ENCODE measurements at places on chromosomes 1 and 21. TPM values are rescaled to one million over a fixed set of nuclear protein-coding genes. Genes with fewer than 3 reads are reported as not detected.

DNA sequence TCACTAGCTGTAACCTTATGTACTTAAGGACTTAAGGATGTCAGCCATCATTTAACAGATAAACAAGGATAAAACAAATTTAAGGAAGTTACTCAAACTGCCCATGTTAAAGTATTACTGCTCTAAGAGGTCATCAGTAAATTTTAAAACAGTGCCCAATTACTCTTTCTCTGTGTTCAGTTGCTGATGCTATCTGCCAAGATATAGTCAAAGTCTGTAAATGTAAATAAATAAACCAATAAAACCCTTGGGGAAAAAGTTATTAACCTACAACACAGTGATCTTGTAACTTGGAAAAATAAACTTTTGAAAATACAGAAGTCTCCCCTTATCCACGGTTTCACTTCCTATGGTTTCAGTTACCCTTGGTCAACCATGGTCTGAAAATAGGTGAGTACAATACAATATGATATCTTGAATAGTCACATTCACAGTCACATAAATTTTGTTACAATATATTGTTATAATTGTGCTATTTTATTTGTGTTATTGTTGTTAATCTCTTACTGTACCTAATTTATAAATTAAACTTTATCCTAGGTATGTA is 501.8 kb downstream of the LMO4 start:
- no peak overlapping the region for H3K4me3 ChIP-seq
- H3K27me3 ChIP-seq: peaks cover 7% of the 10 kb centered on the region
- H3K27ac ChIP-seq: no peak overlapping the region
- no peaks in the 10 kb centered on the region for H3K36me3 ChIP-seq

GRCh38 chr1:24507405-24507804 is 4.8 kb downstream of the RCAN3 start:
- no peak for DNase-seq
- peaks cover 66% of the 10 kb centered on the region for H3K4me1 ChIP-seq
- H3K4me3 ChIP-seq: peak overlapping the region; percentile 71
- no peaks in the 10 kb centered on the region for H3K27me3 ChIP-seq

Gene OR2M4
- not detected for total RNA-seq

Gene RPTN
- total RNA-seq: not detected

- no peak overlapping the region for H3K27ac ChIP-seq
- H3K27me3 ChIP-seq: no peaks in the 10 kb centered on the region
- H3K36me3 ChIP-seq: peaks cover 6% of the 10 kb centered on the region
- H3K4me1 ChIP-seq: no peaks in the 10 kb centered on the region
- H3K4me3 ChIP-seq: no peak overlapping the region
Measured at GRCh38 chr1:43426221-43426620, 27.5 kb downstream of the HYI start.

GRCh38 chr1:68375919-68376318 is 73.8 kb downstream of the RPE65 start:
- no peak for DNase-seq
- no peaks in the 10 kb centered on the region for H3K4me1 ChIP-seq
- H3K27me3 ChIP-seq: no peaks in the 10 kb centered on the region
- no peaks in the 10 kb centered on the region for H3K36me3 ChIP-seq

Gene AADACL4
- total RNA-seq: not detected

Gene OR6Y1
- total RNA-seq: not detected

GRCh38 chr1:221912230-221912629 is 170.3 kb upstream of the DUSP10 start:
- H3K4me3 ChIP-seq: no peak overlapping the region
- peak; percentile 5 for DNase-seq
- peaks cover 15% of the 10 kb centered on the region for H3K4me1 ChIP-seq
- no peaks in the 10 kb centered on the region for H3K36me3 ChIP-seq

DNA sequence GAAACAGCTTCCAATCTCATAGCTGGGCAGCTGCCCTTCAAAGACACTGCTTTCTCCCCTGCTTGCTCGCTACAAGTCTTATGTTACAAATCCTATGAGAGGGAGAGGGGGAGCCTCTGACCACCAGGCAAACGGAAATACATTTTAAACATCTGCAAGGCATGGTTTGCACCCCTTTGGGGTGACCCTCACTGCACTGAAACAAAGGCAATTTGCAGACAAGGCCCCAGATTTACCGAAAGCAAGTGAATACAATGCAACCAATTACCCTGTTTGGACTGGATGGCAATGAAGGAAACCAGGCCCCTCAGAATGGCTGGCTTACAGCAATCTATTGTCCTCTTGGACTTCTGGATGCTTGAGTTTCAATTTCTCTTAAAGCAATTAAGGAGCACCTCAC is 11.8 kb upstream of the ATP13A2 start:
- no peak overlapping the region for H3K4me3 ChIP-seq
- H3K36me3 ChIP-seq: peaks cover 9% of the 10 kb centered on the region
- H3K27ac ChIP-seq: no peak overlapping the region

DNA sequence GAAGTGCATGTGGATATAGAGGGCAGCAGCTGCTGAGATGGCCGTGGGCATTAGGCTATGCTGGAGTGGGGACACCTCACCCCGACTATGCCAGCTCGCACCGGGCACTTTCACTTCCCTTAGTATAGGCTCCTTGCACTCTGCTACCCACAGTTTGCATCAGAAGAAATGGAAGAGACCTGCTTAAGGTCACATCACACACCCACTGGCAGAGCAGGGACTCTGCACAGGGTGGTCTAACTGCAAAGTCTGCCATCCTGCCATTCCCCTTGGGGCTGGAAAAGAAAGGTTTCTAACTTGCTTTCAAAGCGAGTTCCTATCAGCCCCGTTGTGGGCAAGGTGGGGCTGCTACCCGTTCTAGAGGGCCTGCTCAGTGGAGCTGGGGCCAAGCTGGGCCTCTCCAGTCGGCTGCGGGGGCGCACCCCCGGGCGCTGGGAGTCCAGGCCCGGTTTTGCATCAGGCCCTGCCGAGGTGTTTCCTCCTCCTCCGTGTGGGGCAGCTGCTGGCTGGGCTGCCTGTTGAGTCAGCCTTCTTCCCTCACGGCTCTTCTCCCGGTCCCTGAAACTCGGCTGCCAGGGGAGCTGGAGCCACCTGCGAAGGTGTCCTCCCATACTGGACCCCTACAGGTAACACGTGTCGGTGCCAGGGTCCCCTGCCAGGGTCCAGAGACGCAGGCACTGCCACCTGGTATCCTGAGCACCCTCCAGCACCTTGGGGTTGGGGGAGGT is at the start of gene SYTL1:
Gene SYTL1, plus strand, starts transcription at position 498 of the 728 bp plus-strand sequence. CDS start 3,313 bp downstream, outside the sequence.
- H3K36me3 ChIP-seq: peaks cover 9% of the 10 kb centered on the region
- H3K27ac ChIP-seq: peak within 1 kb of the TSS; percentile 71
- H3K4me3 ChIP-seq: peak within 1 kb of the TSS; percentile 78
- DNase-seq: peak; percentile 80

DNA sequence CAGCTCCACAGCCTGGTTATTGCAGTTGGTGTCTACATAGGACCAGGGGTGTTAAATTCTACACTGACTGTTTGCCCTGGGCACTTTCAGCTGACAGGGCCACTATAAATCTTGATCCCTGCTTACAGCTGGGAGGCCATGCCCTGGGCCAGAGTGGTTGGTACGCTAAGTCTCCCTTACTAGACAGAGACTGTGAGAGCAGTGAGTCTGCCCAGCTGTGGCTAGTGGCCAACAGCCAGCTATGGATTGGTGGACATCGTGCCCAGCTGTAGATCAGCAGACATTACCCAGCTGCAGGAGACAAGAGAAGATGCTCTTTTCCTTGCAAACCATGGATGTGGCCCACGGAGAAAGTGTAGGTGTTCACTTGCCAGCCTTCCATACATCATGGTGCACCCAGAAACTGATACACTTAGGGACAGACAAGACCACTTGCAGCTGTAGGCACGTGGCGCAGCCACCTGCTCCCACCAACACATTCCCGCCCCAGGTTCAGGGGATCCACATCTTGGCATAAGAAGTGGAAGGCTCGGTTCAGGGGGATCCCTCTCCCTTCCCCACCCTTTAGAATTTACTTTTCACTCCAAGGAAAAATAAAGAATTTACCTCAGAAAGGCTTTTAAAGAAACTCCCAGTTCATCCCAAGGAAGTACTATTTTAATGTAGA is 16.4 kb upstream of the PAX7 start:
- no peak for DNase-seq
- H3K4me1 ChIP-seq: peaks cover 7% of the 10 kb centered on the region
- peaks cover 37% of the 10 kb centered on the region for H3K27me3 ChIP-seq
- no peak overlapping the region for H3K27ac ChIP-seq
- H3K4me3 ChIP-seq: no peak overlapping the region

DNA sequence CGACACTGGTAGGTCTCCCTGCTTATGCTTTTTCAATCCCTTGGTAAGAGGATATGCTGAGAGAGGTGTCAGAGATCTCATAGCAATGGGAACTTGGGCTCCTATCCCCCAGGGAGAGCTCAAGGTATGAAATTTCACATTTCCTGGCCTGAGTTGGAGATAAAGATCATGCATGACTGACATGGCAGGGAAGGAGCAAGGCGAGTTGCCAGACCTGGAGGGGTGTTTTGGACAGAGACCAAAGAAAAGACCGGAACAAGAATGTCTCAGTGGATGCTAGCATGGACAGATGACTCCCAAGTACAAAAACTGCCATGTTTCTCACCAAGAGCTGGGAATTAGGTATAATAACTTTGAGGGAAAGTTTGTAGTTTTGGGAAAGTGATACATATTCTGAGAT is 334.1 kb upstream of the B3GALT2 start:
- no peaks in the 10 kb centered on the region for H3K27me3 ChIP-seq
- no peak for DNase-seq
- no peak overlapping the region for H3K27ac ChIP-seq
- no peaks in the 10 kb centered on the region for H3K36me3 ChIP-seq
- H3K4me3 ChIP-seq: no peak overlapping the region
- no peaks in the 10 kb centered on the region for H3K4me1 ChIP-seq

DNA sequence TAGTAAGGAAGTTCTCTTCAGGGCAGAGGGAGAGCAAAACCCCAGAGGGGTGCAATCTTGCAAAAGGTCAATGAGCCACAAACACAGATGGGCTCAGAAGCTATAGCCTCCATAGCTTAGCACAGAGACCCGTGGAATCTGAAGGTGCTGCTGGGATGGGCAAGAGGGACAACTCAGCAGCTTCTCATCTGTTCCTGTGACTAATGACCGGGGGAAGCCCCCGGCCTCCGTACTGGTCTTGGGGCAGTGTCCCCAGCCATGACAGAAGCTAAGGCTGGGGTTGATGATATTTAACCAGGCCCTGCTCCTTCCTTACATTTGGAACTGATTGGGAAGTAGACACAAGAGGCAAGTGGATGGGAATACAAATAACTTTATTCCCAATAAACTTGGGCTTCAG is 19.1 kb downstream of the EXOC8 start:
- no peaks in the 10 kb centered on the region for H3K36me3 ChIP-seq
- H3K27me3 ChIP-seq: no peaks in the 10 kb centered on the region
- DNase-seq: no peak
- no peak overlapping the region for H3K4me3 ChIP-seq
- no peak overlapping the region for H3K27ac ChIP-seq

DNA sequence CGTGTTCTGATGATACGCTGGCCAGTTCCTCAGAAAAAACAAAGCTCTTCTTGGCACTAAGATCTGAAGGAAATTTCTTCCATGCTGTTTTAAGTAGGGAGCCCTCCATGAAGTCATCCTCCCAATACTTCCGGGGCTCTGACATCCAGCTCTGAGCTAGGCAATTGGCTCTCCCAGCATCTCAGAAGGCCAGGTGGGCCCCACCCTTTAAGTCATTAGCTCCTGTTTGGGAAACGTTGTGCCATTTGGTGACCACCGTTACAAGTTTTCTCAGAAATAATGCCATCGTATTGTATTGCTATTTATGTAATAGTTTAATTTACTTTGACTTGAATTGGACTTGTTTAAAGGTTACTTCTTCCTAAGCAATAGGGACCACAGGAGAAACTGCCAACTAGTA is 130.3 kb upstream of the EDN2 start:
- H3K27ac ChIP-seq: peak overlapping the region; percentile 19
- no peak overlapping the region for H3K4me3 ChIP-seq
- peaks cover 11% of the 10 kb centered on the region for H3K4me1 ChIP-seq
- H3K36me3 ChIP-seq: peaks cover 25% of the 10 kb centered on the region
- H3K27me3 ChIP-seq: no peaks in the 10 kb centered on the region
- no peak for DNase-seq

- H3K36me3 ChIP-seq: peaks cover 5% of the 10 kb centered on the region
- no peaks in the 10 kb centered on the region for H3K27me3 ChIP-seq
- no peak for DNase-seq
- H3K4me3 ChIP-seq: no peak overlapping the region
- no peak overlapping the region for H3K27ac ChIP-seq
Measured at GRCh38 chr1:211885747-211886522, 55.4 kb upstream of the LPGAT1 start.
